ENCODE measurements at places on chromosomes 6 and 20.

DNA sequence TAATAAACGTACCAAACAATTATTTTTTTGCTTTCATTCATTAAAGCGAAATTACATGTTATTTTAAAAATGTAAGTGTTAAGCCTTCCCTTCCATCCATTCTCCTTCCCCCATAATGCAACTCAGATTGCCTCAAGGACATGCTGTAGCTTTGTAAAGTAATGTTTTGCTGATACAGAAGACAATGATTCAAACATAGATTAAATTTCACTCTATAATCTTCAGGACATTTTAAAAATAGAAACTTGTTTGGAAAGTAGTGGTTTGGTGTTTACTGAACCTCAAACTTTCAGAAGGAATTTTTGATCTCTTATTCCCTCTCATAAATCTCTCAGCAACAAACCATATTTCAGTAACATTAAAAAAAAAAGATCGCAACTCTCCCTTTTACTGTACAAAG, 350.9 kb upstream of the HSF2 start:
- no peak for DNase-seq

DNA sequence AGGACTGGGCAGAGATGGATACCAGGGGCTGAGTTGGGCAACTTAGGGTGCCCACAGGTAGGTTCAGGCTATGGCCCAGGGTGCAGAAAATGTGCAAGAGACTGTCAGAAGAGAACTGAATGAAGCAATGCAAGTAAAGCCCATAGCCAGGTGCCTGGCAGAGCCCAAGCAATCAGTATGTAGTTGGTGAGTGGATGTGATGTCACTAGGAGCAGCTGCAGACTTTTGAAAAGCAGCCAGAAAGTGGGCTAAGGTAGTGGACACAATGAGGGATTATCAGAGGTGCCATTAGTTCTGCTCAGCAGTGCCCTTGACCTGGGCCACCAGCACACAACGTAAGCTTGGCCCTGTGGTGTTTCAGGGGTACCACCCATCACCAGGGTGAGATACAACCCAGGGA, 135.3 kb downstream of the SOBP start:
- DNase-seq: no peak

- no peak for DNase-seq
Measured at GRCh38 chr6:78611102-78611620, 256.2 kb upstream of the IRAK1BP1 start.

DNA sequence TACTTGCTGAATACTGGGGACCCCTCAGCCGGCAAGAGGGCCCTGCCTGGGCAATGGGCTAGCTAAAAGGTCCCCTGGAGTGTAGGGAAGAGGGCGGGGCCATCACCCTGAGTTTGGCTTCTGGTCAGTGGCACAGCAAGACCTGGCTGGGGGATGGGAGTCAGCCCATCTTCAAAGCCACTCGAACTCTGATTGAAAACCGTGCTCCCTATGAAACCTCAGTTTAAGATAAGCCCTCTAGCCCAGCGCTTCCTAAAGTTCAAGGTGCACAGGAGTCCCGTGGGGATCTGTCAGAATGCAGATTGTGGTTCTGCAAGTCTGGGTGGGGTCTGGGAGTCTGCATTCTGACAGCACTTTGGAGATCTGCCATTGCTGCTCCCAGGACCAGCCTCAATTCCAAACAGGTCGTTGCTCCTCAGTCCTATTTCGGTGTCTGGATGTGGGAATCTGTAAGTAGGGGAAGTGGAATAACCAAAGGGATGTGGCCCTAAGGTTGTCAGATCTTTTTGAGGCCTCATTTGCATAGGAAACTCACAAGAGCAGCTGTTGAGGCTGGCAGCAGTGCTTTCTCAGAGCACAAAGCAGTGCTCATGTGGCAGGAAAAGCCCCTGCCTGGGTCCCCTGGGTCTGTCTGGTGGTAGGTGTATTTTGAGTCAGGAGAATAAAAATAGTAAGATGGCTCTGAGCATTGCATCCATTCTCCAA, 85.3 kb upstream of the SCP2D1 start:
- DNase-seq: no peak

DNA sequence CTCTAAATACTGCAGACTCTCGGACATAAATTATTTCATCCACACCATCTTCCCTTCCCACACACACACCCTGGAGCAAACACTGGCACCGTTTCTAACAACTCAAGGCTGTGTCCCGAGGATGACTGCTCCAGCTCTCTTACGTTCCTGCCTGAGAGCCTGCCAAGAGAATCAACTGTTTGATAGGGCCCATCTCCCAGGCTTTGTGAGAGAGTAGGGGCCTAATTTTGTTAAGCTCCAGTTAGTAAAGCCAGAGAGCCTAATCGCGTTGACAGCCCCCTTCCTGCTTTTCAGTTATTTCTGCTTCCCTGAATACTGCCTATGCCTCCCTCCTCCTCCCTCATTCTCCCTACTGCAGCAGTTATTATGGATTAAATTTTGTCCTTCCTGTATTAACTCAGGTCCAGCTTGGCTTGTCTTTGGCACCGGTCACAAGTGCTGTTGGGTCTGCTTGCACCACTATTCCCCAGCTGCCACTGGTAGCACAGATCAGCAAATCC, 118.1 kb upstream of the TMEM181 start:
- no peak for DNase-seq

- no peak for DNase-seq
Measured at GRCh38 chr6:35242906-35243305, 16.6 kb upstream of the ZNF76 start.

- DNase-seq: no peak
Measured at GRCh38 chr6:50091641-50092040, 41.9 kb upstream of the DEFB112 start.

GRCh38 chr6:42028234-42029061, 21.9 kb upstream of the TAF8 start:
- no peak for DNase-seq

GRCh38 chr20:25020901-25021301, 28.4 kb upstream of the APMAP start:
- DNase-seq: no peak

DNA sequence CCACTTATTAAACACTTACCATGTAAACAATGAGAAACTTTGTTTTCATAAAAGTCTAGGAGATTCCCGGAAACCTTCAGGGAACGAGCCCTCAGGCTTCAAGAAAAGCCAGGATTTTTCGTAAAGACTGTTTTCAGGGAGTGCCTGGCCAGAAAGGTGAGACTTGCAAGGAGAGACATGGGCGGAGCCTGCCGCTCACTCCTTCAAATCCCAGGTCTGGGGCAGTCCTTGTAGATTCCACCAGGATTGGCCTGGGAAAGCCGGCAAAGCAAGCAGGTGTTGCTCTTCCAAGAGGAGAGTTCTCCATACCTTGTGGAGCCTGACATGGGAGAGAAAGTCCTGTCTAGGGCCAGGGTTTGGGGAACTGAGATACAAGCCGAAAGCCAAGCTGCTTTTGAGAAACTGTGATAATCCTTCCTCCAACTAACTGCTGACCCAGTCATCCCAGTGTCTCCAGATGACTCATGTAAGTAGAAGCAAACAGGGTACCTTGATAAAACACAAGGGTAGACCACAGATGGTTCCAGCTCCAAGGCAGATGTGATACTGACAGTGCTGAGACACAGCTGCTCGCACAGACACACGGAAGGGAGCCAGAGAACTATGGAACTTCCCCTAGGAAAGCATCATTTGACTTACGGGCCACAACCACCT, 69.4 kb upstream of the NAA20 start:
- DNase-seq: no peak

- DNase-seq: no peak
Measured at GRCh38 chr6:1701668-1702353, 92.1 kb downstream of the FOXC1 start.

GRCh38 chr20:37390891-37391525, 45.1 kb downstream of the SRC start:
- no peak for DNase-seq

GRCh38 chr6:44029444-44030185, 97.6 kb downstream of the MRPL14 start:
- DNase-seq: no peak

DNA sequence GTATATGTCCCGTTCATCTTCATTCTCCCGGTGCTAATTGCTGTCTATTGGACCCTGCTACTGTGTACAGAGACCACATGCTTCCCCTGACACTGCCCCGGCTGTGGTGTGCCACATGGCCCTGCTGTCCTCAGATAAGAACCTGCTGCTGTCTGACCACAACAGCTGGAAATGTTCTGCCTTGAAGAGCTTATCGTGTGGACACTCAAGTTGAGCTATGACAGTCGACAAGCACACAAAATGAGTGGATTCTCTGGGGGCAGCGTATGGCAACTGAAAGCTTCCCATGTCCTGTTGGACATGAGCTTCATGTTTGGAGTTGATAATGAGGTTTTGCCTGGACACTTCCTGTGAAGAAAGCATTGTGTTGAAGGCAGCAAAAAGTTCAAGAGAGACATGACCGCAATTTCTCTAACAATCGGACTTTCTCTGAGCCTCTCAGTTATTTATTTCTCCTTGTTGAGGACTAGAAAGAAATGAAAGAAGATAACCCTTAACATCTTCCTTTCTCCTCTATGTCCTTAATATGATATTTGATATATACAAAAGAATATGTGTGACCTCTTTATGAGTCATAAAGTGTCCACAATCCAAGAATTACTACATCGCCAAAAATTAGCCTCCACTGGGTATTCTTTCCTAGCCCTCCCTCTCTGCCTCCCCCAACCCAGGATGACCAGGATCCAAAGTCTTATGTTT, 187.1 kb upstream of the TCF21 start:
- DNase-seq: no peak

GRCh38 chr6:52522655-52523054, 54.2 kb downstream of the TRAM2 start:
- no peak for DNase-seq

DNA sequence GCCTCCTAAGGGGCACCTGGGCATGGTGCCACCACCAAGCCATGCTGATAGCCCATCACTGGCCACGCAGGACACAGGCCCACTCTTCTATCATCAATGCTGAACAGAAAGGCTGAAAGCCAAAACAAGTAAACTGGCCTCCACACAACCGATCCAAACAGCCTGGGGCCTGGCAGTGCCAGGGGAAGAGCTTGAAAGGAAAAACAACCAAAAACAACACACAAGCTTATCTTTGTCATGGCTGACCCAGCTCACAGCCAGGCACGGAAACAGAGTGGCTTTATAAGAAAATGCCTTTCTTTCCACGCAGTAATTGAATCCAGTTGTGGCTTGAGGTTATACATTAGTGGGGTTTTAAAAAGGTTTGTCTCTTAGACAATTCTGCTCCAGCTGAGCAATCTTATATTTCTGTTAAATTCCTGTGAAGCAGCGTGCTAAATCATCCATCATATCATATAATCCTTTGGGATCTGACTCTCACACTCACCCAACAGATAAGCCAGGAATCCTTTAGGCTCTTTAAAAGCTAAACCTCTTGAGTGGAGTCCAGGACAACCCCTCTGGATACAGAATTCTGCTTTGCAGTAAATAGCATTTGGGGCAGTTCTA, 65.4 kb upstream of the SLC22A16 start:
- no peak for DNase-seq

- no peak for DNase-seq
Measured at GRCh38 chr6:34447386-34447785, 18.5 kb upstream of the PACSIN1 start.

GRCh38 chr20:41121399-41121798, 15.9 kb upstream of the PLCG1 start:
- no peak for DNase-seq

GRCh38 chr20:48720256-48720985, 107.4 kb downstream of the PREX1 start:
- no peak for DNase-seq

GRCh38 chr6:64224819-64225218, 589.2 kb downstream of the PHF3 start:
- no peak for DNase-seq

GRCh38 chr6:73675466-73676098, 20.4 kb upstream of the CD109 start:
- DNase-seq: peak; percentile 65

DNA sequence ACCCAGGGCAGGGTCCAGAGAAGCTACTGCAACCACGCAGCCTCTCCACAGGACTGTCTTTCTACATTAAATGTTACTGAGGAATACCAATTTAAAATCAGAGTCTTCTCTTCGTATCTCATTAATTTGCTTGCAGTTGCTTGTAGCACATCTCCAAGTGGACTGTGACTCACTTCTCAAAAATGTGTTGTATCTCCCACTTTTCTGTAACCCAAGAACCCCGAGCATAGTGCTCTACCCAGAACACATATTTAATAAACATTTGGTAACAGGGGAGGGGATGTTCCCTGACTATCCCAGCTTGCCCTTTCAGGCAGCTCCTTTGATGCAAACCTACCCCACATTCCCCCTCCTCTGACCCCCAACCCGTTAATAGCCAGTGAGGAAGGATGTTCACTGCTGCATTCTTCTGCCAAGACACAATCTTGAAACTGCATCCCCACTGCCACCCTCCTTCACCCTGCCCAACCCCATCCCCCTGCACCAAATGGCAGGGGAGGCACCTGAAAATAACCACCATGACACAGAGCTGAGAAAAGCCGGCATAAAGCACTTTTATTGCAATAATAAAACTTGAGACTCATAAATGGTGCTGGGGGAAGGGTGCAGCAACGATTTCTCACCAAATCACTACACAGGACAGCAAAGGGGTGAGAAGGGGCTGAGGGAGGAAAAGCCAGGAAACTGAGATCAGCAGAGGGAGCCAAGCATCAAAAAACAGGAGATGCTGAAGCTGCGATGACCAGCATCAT, 24.2 kb downstream of the FKBP1A start:
- no peak for DNase-seq

GRCh38 chr6:31769684-31770371, 7.3 kb downstream of the VWA7 start:
- peak; percentile 83 for DNase-seq

- DNase-seq: no peak
Measured at GRCh38 chr6:147207837-147208754, 3.9 kb downstream of the STXBP5 start.

DNA sequence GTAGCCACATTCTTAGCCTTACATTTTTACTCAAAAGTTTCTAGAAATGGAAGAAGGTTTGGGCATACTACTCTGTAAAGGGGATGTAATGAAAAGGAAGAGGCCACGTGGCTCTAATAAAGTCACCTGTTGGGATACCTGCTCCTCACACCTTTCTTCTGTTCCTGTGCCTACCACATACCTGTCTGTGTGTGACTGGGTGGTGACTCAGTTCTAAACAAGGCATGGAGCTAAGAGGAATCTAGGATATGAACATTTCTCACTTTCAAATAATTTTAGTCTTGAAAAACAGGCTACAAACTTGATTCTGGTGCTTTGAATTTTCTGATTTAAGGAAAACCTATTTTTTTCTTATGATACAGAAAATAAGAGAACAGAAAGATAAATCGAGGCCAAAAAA, 363.6 kb downstream of the RFPL4B start:
- no peak for DNase-seq

DNA sequence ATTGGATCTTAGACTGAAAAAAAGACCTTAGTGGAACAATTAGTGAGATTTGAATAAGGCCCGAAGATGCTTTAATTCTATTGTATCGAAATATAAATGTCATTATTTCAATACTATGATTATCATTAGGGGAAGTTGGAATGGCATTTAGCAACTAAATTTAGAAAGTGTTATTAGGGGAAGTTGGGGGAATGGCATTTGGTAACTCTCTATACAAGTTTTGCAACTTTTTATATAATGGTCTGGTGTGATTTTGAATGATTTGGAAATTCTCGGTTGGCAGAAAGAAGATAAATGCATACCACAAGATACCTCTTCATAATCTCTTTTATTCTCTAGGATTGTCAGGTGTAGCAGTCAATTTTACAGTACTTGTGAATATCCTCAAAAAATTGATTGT, 49.2 kb downstream of the RNF144B start:
- DNase-seq: no peak

GRCh38 chr6:15549371-15549770, 113.5 kb downstream of the DTNBP1 start:
- DNase-seq: no peak

Data from stimulated activated CD4-positive, alpha-beta T cell treated with anti-CD3 and anti-CD28 coated beads, Interleukin-4, amount 100 ng/mL, for 48 hours (primary cell).